ENCODE measurements at places on chromosomes 13 and 19. TPM values are rescaled to one million over a fixed set of nuclear protein-coding genes. Genes with fewer than 3 reads are reported as not detected.

The CGB8 gene
- total RNA-seq = not detected

The CEACAM20 gene
- total RNA-seq = not detected

The FCAR gene
- not detected for total RNA-seq

The SIGLEC8 gene
- not detected for total RNA-seq

The KASH5 gene
- total RNA-seq = not detected

The TMEM150B gene
- total RNA-seq = 0.29 TPM
